Dorsolateral prefrontal cortex (tissue), 122 donors: ENCODE measurements at places on chromosomes 6 and 20.
A peak's percentile ranks its signal among the peaks of the same experiment; 100 is the strongest.

DNA sequence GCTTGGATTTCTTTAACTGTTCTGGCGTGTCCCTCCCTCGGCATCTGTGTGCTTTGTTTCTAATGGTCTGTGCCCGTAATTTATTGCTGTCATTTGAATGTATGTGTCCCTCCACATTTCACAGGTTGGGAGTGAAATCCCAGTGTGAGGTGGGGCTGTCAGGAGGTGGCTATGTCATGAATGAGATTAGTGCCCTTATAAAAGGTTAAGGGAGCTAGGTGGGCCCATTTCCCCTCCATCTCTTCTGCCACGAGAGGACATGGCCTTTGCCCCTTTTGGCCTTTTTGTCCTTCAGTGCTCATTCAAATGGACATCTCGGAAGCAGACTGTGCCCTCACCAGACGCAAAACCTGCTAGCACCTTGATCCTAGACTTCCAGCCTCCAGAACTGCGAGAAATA, 96.3 kb downstream of the LAMP5 start:
- no peak for DNase-seq

DNA sequence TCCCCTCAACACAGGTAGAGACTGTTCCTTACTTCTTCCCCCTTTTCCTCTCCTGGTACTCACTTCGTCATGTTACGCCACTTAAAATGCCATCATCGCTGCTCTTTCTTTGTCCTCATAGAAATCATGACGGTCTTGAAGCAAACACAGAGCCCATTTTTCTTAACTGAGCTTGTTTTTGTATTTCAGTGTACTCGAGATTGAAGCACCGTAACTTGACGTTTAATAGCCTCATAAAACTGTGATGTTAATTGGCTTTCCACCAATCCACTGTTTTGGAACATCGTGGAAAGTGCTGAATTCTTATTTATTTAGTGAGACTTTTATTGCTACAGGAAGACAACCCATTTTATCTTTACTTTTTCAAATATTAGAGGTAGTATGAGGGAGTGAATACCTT, 38.7 kb downstream of the DUSP22 start:
- no peak for DNase-seq

- DNase-seq: no peak
Measured at GRCh38 chr6:16434885-16435284, 196.5 kb downstream of the GMPR start.

GRCh38 chr6:159979136-159979874, 10.4 kb downstream of the IGF2R start:
- peak; percentile 53 for DNase-seq

DNA sequence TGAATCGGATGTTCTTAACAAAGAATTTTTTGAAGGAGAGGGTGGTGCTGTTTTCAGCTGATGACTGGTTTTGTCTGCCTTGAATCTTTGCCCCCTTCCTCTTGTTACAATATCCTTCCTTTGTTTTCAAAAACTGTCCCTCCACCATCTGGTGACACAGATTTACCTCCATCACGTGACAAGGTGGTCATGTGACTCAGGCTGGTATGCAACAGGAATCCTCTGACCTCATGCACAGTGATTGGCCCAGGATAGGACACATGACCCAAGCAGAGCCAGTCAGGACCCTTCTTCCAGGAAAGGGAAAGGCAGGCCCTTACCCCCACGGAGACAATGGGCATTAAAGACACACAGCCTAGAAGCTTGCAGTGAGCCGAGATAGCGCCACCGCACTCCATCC, 84.7 kb upstream of the MC3R start:
- no peak for DNase-seq
